ENCODE measurements at places on chromosomes 6 and 20.

DNA sequence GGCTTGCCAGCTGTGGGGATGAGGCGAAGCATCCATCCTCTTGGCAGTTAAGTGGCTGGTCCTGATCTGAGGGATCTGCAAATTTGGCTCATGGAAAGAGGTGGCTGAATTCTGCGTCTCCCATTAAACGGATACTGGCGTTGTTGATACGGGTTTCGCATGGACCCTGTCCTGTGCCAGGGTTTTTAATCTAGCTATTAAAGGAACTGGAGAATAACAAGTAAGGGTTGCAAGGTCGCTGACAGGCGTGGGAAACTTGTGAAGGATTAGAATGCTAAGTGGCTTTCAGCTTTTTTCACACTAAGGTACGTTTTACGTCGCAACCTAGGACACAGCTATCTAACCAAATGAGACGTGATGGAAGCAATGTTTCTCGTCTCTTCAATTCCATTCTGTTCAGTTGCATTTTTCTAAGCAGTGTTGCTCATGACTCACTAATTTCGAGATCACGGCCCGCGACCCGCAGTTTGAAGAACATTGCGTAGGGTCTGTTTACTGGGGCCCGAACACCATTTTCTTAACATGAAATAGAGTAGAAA, 852 bp downstream of the GMNN start:
- peaks cover 24% of the 10 kb centered on the region for H3K4me1 ChIP-seq
- H3K27me3 ChIP-seq = no peaks in the 10 kb centered on the region
- peak overlapping the region; percentile 92 for H3K27ac ChIP-seq
- DNase-seq = no peak

GRCh38 chr20:5864428-5864827, 85.9 kb downstream of the TRMT6 start:
- no peaks in the 10 kb centered on the region for H3K4me1 ChIP-seq
- H3K4me3 ChIP-seq = no peak overlapping the region
- no peak for DNase-seq
- H3K27ac ChIP-seq = no peak overlapping the region

GRCh38 chr6:52015953-52016352, 71.5 kb downstream of the PKHD1 start:
- H3K27me3 ChIP-seq = no peaks in the 10 kb centered on the region
- DNase-seq = no peak
- no peak overlapping the region for H3K4me3 ChIP-seq

DNA sequence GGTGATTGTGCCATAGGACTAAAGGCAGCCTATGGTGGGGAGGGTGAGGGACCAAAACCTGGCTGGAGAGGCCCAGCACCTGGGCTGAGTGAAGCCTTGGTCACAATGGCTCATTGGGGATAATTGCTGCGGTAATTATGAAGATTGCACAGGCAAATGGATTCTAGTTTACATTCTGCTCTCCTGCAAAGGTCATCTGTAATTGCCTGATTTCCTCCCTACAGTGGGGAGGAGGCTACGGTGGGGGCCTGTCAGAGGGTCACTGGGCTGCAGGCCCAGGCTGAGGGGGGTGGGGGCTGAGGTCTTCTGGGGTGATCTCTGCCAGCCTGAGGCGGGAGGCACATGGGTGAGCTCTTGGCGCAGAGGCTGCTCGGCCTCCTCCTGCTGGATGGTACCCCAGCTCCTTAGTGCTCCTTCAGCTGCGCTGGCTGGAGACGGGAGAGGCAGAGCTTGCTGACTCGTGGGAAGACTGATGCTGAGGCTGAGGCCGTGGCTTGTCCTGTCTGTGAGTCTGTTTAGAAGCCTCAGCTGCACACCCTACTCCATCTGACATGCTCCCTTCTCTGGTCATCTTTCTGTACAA, 30.3 kb downstream of the PACSIN1 start:
- H3K4me3 ChIP-seq = no peak overlapping the region
- no peaks in the 10 kb centered on the region for H3K36me3 ChIP-seq
- H3K27me3 ChIP-seq = no peaks in the 10 kb centered on the region
- no peaks in the 10 kb centered on the region for H3K4me1 ChIP-seq
- DNase-seq = no peak
- H3K27ac ChIP-seq = no peak overlapping the region

DNA sequence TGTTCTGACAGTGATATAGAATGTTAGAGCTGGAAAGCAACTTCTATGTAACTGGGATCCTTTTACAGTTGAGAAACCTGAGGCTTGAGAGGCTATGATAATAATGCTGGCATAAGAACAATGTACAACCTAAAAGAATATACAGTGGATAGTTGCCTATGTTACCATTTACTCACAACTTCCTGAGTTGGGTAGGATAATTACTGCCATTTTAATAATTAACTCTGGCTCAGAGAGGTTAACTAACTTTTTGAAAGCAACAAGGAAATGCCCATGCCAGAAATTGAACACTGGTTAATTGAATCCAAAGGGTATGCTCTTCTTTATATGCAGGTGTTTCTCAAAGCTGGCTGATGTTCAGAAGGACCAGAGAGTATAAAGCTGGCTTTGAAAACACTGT, 530.7 kb upstream of the MAP3K7 start:
- H3K36me3 ChIP-seq = no peaks in the 10 kb centered on the region
- H3K4me1 ChIP-seq = no peaks in the 10 kb centered on the region
- DNase-seq = no peak
- no peaks in the 10 kb centered on the region for H3K27me3 ChIP-seq
- no peak overlapping the region for H3K4me3 ChIP-seq

- H3K27me3 ChIP-seq = peaks cover 4% of the 10 kb centered on the region
- no peaks in the 10 kb centered on the region for H3K4me1 ChIP-seq
- H3K36me3 ChIP-seq = no peaks in the 10 kb centered on the region
- DNase-seq = no peak
Observed at GRCh38 chr6:142251930-142252445, 49.8 kb upstream of the ADGRG6 start.

- H3K4me3 ChIP-seq = peak overlapping the region; percentile 98
- peaks cover 43% of the 10 kb centered on the region for H3K4me1 ChIP-seq
- H3K27ac ChIP-seq = peak overlapping the region; percentile 99
Observed at GRCh38 chr6:132812756-132813172, 1.6 kb upstream of the RPS12 start.

- H3K4me3 ChIP-seq = no peak overlapping the region
- H3K36me3 ChIP-seq = no peaks in the 10 kb centered on the region
- peaks cover 17% of the 10 kb centered on the region for H3K4me1 ChIP-seq
- DNase-seq = no peak
- H3K27me3 ChIP-seq = no peaks in the 10 kb centered on the region
Observed at GRCh38 chr6:134510920-134511319, 193.0 kb upstream of the SGK1 start.

DNA sequence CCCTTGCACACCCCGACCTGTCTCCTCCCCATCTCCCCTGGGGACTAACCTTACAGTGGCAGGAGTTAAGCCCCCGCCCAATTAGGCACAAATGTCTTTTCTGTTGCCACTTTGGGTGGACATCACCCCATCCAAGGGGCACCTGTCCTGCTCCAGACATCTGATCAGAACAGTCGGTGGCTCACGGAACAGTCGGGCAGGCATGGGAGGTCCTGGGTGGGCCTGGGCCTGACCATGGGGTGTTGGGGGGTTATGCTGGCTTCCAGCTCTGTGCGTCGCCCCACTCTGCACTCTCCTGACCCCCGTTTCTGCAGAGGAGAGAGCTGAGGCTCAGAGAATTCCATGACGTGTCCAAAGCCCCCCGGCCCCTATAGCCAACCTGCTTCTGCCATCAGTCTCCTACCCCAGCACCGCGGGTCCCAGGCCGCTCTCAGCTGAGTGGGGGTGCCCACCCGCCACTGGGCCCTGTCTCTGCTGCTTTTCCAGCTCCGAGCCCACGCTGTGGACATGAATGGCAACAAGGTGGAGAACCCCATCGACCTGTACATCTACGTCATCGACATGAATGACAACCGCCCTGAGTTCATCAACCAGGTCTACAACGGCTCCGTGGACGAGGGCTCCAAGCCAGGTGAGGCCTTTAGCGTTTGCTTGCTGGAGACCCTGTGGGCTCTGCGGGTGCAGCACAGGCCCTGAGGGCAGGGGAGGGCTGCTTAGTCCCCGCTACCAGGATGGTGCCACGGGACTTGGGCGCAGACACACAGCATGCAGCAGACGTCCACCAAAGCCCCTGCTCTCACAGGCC, 213.2 kb downstream of the TAF4 start:
- H3K4me1 ChIP-seq = no peaks in the 10 kb centered on the region
- H3K27me3 ChIP-seq = no peaks in the 10 kb centered on the region
- no peak for DNase-seq
- no peaks in the 10 kb centered on the region for H3K36me3 ChIP-seq
- H3K27ac ChIP-seq = no peak overlapping the region

- H3K4me1 ChIP-seq = no peaks in the 10 kb centered on the region
- H3K36me3 ChIP-seq = no peaks in the 10 kb centered on the region
- DNase-seq = no peak
- no peak overlapping the region for H3K4me3 ChIP-seq
Observed at GRCh38 chr6:128743974-128744765, 138.8 kb upstream of the LAMA2 start.

DNA sequence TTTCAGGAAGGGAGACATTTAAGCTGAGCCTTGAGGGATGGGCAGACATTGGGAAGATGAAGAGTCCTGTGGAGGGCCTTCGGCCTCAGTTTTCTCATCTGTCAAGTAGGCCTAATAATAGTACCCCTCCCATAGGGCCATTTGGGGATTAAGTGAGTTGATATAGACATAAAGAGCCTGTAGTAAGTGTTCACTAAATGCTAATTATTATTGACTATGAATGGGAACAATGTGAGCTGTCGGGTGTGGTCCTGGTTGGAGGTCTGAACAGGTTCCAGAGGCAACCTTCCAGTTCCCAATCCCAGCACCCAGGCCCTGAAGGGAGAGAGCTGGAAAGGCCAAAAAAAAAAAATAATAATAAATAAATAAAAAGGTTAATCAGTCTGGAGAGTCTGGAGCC, 14.5 kb upstream of the ITPR3 start:
- H3K27me3 ChIP-seq = no peaks in the 10 kb centered on the region
- no peak overlapping the region for H3K27ac ChIP-seq
- no peaks in the 10 kb centered on the region for H3K36me3 ChIP-seq
- no peak for DNase-seq
- no peak overlapping the region for H3K4me3 ChIP-seq

- peaks cover 28% of the 10 kb centered on the region for H3K36me3 ChIP-seq
- no peak for DNase-seq
- H3K27ac ChIP-seq = no peak overlapping the region
- no peak overlapping the region for H3K4me3 ChIP-seq
- H3K27me3 ChIP-seq = no peaks in the 10 kb centered on the region
Observed at GRCh38 chr6:99563056-99563723, 5.3 kb downstream of the CCNC start.

- H3K27me3 ChIP-seq = no peaks in the 10 kb centered on the region
- DNase-seq = peak; percentile 39
- peaks cover 69% of the 10 kb centered on the region for H3K4me1 ChIP-seq
- H3K36me3 ChIP-seq = no peaks in the 10 kb centered on the region
- peak overlapping the region; percentile 82 for H3K4me3 ChIP-seq
Observed at GRCh38 chr6:2940010-2940850, 31.1 kb downstream of the SERPINB6 start.

GRCh38 chr6:84769306-84769705, 4.9 kb upstream of the TBX18 start:
- DNase-seq = no peak
- H3K27ac ChIP-seq = no peak overlapping the region
- peaks cover 8% of the 10 kb centered on the region for H3K4me1 ChIP-seq
- peaks cover under 1% of the 10 kb centered on the region for H3K36me3 ChIP-seq
- no peak overlapping the region for H3K4me3 ChIP-seq

DNA sequence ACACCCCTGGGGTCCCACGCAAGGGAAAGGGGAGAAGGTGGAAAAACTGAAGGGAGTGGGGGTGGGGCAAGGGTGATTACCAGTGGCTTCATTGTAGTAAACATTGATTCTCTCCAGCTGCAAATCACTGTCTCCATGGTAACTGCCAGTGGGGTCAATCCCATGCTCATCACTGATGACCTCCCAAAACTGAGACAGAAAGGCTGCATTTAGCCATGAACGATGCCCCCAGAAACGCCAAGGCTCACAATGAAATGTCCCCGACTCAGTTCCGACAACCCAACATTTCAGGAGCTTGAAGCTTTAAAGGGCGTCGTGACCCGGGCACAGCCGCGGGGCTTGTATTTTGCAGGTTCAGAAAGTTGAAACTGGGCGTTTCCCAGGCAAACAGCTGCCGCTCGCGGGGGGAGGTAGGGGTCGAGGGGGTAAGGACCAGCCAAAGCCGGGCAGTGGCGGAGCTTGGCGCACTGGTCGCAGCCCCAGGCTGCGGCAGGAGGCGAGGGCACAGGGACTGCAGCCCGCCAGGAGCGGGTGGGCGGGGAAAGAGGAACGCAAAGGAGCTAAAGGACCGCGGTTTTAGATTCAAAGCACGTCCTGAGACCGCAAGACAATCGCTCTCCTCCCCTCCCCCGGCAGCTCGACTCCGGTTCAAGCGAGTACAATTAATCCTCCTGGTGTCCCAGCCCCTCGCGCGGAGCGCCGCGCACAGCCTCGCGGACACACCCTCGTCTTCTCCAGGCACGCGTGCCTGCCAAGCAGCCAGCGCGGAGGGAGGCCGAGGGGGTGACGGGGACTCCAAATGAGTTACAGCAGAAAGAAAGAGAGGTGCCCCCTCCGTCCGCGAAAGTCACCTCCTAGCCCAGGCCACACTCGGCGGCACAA, 731 bp downstream of the TUBB2B start:
- peaks cover 42% of the 10 kb centered on the region for H3K27me3 ChIP-seq
- H3K27ac ChIP-seq = no peak overlapping the region
- H3K4me1 ChIP-seq = peaks cover 44% of the 10 kb centered on the region
- peak; percentile 42 for DNase-seq

DNA sequence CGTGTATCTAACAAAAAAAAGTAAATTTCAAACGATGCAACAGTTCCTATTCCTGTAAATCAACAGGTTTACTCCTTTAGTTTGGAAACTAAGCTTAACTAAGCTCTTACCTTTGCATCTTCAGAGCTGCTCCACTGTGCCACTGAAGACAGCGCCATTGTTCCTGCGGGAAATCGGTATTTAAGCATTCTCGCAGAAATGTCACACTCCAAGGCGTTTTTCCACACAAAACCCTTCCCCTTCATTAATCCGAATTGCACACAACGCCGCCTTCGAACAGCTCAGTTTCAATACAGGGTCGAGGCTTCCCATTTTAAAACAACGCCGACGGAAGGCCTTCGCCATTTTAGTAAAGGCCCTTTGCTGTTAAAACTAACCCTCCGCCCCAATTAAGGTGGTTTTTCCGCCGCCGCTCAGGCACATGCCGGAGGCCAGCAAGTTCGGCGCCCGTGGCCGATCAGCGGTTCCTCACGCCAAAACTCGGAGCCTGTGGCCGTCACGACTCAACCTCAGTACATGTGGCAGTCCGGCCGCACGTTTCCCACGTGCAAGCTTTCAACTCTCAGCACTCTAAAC, 35.4 kb upstream of the SYNCRIP start:
- peak overlapping the region; percentile 99 for H3K4me3 ChIP-seq
- peaks cover 52% of the 10 kb centered on the region for H3K36me3 ChIP-seq
- no peaks in the 10 kb centered on the region for H3K27me3 ChIP-seq
- peak overlapping the region; percentile 98 for H3K27ac ChIP-seq
- no peak for DNase-seq
